Stimulated activated CD8-positive, alpha-beta memory T cell treated with anti-CD3 and anti-CD28 coated beads, Interleukin-4, amount 100 ng/mL, for 4 hours (primary cell): ENCODE measurements at places on chromosomes 2 and 18.

GRCh38 chr2:143397884-143398614, 268.8 kb downstream of the ARHGAP15 start:
- DNase-seq = no peak

GRCh38 chr2:108637304-108637669, 82.0 kb upstream of the RANBP2 start:
- DNase-seq = no peak

- no peak for DNase-seq
Observed at GRCh38 chr2:54599326-54599710, 124.1 kb upstream of the EML6 start.

DNA sequence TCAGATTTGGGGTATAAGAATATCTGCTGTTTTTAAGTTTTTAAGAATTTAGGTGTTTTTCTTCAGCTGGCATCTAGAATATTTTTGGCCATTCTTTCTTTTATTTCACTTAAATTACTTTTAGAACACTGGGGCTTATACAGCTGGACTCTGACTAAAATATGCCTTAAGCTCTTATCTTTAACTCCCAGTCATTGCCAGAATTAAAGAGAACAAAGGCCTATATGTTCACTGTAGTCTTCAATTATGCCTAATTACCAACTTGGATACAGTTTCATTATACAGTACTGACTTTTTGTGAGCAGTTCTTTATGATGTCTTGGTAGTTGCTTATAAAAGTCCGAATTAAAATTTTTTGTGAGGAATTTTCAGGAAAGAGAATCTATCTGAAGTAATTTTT, 192.8 kb downstream of the ZNF407 start:
- DNase-seq = no peak
